ENCODE measurements at places on chromosomes 7 and 10.

- DNase-seq, result no peak
Observed at GRCh38 chr10:50410066-50410811, 158.9 kb upstream of the ASAH2 start.

GRCh38 chr10:120156614-120157274, 264.2 kb downstream of the SEC23IP start:
- no peak for DNase-seq

DNA sequence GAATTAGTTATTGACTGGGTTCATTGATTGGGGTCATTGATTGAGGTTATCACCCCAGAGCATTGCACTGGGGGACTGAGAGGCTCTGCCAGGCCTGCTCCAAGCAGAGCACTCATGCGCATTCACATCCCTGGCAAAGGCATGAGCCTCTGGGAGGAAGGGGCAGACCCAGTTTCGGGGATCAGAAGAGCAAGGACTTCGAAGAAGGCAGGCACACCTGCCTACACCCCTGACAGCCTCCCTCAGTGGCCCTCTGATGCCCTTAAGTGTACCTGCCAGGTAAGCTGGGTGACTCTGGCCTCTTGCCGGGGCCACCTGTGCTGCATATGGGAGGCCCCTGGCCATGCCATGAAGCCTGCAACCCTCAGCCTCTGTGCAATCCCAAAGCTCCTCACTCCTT, 181.1 kb downstream of the PTPN20 start:
- DNase-seq, result no peak

DNA sequence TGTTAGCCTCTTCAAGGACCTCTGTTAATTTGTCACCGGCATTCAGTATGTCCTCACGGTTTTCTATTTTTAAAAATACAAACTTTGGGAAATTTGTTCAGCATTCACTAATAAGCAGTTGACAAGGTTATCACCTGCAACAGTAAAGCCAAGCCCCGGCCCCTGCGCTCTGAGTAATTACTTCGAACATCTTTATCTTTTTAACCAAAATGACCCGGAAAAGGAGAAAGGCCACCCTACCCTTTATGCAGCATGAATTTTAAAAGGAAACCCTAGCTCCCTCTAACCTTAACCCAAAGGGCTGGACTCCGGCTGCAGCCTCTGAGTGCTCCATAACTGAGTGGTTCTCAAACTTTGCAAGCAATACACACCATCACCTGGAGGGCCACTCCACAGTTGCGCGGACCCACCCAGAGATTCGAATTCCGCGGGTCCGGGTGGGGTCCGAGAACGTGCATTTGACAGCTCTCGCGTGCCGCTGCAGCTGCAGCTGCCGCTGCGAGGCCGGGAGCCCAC, 940 bp downstream of the NSMCE4A start:
- DNase-seq, result peak; percentile 46

DNA sequence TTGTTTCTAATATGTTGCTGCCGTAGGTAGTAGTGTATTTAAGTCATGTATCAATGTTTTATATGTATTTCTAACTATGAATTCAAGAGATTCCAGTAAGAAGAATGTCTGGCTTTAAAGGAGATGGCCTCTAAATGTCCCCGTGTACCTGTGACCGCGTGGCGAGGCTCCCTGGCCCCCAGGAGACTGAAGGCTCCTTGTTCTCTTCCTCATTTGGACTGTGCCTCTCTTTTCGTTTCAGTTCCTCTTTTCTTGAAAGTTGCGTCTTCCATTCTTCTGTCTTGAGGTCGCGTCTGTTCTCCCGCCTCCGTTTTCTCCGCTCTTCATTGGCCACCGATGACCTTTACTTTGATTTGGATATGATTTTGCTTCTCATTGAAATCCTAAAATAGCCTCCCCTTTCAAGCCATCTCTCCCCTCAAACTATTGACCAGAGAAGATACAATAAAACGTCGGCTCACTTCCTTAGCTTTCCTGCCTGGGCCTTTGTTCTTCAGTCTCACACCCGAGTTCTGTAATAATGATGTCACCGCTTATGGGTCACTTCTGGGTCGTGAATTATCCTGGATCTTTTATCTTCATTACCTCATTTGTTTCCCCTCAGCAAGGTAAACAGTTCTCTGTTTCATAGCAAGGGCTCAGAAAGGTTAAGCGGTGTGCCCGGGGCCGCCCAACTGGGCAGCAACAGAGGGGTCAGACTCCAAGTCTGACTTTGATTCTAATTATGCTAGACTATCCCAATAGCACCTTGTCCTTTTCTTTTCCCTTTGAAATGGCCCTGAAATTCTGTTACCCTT, 28.7 kb downstream of the WIPI2 start:
- DNase-seq, result no peak

GRCh38 chr7:151132461-151133205, 34.9 kb downstream of the GBX1 start:
- DNase-seq, result no peak

GRCh38 chr10:32273336-32273735, 73.6 kb downstream of the EPC1 start:
- DNase-seq, result no peak

GRCh38 chr10:117503244-117504205, 39.0 kb upstream of the EMX2 start:
- no peak for DNase-seq

Data from activated CD8-positive, alpha-beta T cell treated with anti-CD3 and anti-CD28 coated beads, Interleukin-2, amount 10 ng/mL, durations not matched to agents 7 days and 5 days (primary cell).